Activated gamma-delta T cell treated with Interleukin-2 at 50 U/mL for 16 hours (primary cell): ENCODE measurements at places on chromosomes 3 and 15.

DNA sequence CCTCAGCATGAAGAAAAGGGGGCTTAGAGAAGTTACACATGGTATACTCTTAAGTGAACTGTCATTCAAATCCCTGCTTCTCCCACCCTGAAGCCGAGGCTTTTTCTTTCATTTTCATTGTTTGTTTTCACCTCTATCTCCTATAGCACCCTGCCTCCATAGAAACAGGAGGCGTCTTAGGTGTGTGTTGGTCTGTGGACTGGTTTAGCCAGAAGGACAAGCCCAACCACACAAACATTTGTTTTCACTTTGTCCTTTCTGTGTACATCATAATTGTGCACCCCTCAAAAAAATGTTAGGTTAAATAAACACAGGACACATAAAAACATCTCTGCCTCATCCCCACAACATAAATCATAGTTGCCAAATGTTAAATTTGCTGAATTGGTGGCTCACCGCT lies 73.3 kb upstream of the UBE2E2 start:
- DNase-seq, result no peak

- no peak for DNase-seq
Measured at GRCh38 chr3:100246999-100247398, 13.8 kb upstream of the TBC1D23 start.

GRCh38 chr15:62565634-62566026 lies 400.5 kb upstream of the C2CD4B start:
- DNase-seq, result no peak

DNA sequence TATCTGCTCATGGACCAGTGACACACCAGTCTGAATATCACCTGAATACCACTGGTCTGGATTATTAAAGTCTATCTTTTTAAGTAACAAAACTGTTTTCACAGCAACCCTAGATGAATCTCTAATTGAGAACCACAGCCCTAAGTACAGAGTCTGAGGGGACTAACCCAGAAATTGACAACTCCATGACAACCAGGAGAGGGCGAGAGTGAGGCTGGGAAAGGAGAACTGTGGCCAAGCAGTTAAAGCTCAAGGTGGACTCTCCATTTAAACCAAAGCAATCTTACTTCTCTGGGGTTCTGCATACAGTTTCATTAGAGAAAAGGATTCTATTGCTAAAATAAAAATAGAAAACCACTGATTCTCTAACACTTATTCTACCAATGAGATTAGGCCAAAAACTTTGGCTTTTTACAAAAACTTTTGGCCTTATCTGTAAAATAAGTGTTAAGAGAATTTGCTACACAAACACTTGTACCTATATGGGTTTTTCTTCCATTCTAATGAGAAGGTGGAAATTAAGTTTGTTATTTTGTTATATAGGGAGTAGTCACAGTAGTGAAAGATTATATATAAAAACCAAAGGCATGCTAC lies 11.4 kb downstream of the NEK10 start:
- peak; percentile 58 for DNase-seq

- no peak for DNase-seq
Measured at GRCh38 chr3:128452120-128452519, 14.6 kb downstream of the DNAJB8 start.

GRCh38 chr15:56207711-56208110 lies 36.0 kb downstream of the RFX7 start:
- DNase-seq, result no peak

DNA sequence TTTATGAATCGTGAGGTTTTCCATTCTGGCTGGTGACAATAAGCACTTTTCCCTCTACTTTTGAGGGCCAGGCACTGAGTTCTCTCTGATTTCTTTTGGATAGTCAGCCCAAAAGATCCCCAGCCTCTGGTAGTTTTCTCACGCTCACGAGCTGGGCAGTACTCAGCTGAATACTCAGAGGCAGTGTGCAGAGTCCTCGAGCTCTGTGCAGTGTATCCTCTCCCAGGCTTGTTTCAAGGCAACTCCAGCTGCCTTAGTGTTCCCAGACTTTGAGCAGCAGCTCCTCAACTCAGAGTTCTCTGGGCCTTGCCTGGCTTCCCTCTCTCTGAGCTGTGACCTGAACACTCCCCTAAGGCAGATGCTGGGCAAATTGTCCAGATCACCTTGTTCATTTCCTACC lies 59.1 kb upstream of the IQSEC1 start:
- no peak for DNase-seq
